ENCODE measurements at places on chromosomes 1 and 21.

GRCh38 chr1:170537798-170538503 is 6.0 kb downstream of the GORAB start:
- DNase-seq = no peak

- no peak for DNase-seq
Measured at GRCh38 chr1:114292194-114292593, 138.5 kb upstream of the SYT6 start.

DNA sequence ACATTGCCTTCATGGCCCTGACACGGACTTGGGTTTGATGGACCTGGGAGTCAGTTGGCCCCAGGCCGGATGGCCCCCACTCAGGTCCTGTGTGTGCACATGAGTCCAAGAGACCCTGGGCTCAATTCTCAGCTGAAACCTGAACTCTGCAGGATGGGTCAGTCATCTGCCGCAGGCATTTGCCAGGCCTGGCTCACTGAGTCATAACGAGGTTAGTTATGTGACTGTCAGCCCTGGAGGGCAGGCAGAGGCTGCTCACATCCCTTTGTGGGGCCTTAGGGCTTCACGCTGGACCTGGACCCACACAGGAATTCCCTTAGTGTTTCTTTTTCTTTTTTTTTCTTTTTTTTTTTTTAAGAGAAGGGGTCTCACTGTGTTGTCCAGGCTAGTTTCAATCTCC is 46.5 kb downstream of the PSMG1 start:
- DNase-seq = no peak

- DNase-seq = no peak
Measured at GRCh38 chr1:12636098-12636950, 7.6 kb upstream of the AADACL4 start.

DNA sequence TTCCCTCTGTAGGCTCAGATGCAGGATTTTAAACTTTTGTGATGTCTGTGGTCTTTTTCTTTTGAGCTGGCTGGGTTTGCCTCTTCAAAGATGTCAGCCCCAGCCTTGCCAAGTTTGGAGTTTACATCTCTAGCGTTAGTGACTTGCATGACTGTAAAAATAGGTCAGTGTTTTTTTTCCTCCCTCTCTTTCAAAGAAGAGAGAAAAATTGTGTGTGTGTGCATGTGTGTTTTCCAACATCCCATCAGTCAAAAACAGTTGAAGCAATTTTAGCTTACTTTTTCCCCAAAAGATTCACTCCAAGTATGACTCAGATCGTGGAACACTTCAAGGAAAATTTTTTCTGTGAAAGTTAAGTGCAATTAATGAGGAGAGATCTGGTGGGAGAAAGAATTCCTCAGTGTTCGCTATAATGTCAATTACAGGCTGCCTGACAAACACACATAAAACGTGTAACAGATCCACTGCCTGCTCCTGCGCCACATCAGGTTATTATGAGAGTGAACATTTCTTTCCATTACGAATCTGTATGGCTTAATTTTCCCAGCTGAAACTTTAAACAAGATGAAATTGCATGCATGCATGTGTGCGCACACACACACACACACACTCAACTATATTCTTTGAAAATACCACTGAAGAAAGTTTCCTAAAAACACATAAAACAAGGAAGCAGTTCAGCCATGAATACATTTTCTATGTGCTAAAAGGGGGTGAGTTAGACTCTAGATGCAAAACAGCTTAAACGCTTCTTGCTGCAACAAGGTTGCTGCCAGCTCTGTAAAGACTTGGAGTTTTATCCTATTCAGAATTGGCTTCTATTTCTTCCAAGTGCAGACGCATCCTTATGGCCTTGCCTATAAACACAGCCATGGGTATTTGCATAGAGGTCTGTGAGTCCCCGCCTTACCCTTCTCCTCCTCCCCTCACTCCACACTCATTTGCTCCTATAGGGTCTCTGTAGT is 55.5 kb downstream of the TLR5 start:
- DNase-seq = no peak

DNA sequence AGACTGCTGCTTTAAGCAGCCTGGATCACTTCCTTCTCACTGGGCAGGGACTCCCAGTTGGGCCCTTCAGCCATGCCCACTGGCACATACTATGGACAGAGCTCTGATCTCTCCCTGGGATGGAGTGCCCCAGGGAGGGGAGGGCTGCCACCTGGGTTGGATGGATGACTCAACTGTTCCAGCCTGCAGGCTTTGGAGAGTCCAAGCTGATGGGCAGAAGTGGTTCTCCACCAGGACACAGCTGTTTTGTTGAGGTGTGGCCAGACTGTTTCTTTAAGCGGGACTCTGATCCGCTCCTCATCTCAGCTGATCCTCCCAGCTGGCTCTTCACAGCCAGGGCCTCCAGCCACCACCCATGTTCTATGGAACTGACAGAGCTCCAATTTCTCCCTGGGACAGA is 166.9 kb downstream of the MAGI3 start:
- no peak for DNase-seq

- DNase-seq = no peak
Measured at GRCh38 chr1:17060306-17060749, 6.5 kb upstream of the SDHB start.

DNA sequence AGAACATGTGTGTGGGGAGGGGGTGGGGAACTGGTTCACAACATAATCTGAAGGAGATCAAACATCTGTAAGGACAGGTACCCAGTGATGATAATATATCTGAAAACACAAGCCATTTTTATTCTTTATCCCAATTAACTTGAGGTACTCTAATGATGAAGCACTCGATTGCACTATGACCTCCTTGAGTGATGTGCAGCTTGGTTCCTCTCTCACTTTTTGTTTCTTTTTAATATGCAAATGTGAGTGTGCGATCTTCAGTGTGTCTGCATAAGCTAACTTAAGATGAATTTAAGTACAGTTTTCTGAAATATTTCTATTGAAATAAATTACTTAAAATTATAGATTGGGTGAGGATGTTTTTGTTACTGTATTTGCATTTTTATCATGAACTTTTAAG is 50.6 kb upstream of the ANGPTL1 start:
- DNase-seq = no peak

- DNase-seq = no peak
Measured at GRCh38 chr1:29645586-29645985, 409.3 kb downstream of the PTPRU start.

- no peak for DNase-seq
Measured at GRCh38 chr1:48676822-48677221, 99.9 kb downstream of the BEND5 start.

GRCh38 chr1:206716870-206717673 is 32.4 kb downstream of the MAPKAPK2 start:
- no peak for DNase-seq

GRCh38 chr1:231093156-231093922 is 53.3 kb upstream of the FAM89A start:
- no peak for DNase-seq

GRCh38 chr1:32761253-32761877 is 55.8 kb downstream of the YARS1 start:
- DNase-seq = no peak

DNA sequence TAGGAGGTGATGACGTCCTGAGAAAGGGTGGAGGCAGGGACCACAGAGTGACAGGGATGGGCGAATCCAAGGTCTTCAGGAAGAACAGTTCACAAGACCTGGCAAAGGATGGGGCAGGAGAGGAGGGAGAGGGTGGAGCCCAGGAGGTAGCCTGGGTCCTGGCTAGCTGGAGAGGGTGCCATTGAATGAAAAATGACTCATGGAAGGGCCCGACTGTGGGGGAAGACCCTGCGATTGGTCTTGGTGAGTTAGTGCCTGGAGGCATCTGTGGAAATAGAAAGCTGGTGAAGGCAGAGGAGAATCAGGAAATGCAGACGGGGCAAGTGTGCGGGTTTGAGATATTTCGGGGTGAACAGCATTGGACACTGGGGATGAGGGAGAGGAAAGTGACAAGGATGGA is 60.3 kb upstream of the SLC45A1 start:
- DNase-seq = no peak

DNA sequence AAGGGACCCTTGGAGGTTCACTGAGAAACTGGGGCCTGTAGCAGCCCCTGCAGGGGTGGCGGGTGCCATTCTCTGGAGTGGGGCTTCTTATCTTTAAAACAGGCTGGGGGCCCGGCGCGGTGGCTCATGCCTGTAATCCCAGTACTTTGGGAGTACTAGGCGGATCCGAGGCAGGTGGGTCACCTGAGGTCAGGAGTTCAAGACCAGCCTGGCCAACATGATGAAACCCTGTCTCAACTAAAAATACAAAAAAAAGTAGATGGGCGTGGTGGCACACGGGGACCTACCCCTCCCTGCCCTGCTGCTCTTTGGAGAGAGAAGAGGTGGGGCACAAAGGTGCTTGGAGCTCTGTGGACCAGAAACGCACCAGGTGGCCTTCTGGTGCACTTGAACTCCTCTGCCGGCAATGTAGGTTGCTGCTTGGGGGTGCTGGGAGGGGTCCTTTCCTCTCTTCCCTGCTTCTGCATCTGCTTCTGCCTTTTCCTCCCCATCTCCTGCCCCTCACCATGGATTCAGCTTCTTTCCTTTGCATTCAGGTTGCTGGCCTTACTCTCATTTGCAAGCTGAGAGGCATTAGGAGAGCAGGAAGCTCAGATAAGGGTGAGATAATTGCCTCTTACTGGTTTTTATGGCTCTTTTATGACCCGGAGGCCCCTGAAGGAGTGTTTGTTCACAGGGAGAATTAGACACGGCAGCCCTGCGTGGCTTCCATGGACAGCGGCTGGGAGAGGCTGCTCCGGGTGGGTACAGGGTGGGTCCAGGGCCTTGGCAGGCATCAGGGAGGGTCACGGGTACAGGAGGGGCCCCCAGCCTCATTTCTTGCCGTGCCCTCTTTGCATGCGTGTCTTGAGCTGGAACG is 57.4 kb downstream of the ARHGEF10L start:
- no peak for DNase-seq

DNA sequence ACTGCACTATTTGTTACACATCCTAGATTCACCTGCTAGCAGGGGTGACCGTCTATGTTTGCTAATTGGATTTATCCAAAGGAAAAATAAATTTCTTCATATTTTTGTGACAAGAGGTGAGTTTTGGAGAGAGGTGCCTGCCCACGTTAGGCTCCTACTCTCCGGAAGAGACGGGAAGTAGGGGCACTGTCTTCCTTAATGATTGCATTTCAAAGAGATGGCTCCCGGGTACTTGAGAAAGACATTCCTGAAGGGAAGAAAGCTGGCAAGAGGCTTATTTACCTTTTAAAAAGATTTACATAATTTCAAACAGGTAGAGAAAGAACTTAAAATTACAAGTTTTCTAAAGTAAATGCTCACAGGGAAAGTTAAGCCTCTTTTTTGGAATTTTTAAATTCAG is 18.7 kb upstream of the IL19 start:
- DNase-seq = no peak

- no peak for DNase-seq
Measured at GRCh38 chr1:28056129-28056925, 32.1 kb downstream of the EYA3 start.

- DNase-seq = no peak
Measured at GRCh38 chr1:2609319-2610035, 22.9 kb downstream of the PRXL2B start.

GRCh38 chr1:22671999-22672398 is 19.0 kb downstream of the C1QB start:
- DNase-seq = no peak

- no peak for DNase-seq
Measured at GRCh38 chr1:181451661-181452230, 31.6 kb upstream of the CACNA1E start.

- DNase-seq = no peak
Measured at GRCh38 chr1:113423826-113424225, 33.5 kb downstream of the MAGI3 start.

DNA sequence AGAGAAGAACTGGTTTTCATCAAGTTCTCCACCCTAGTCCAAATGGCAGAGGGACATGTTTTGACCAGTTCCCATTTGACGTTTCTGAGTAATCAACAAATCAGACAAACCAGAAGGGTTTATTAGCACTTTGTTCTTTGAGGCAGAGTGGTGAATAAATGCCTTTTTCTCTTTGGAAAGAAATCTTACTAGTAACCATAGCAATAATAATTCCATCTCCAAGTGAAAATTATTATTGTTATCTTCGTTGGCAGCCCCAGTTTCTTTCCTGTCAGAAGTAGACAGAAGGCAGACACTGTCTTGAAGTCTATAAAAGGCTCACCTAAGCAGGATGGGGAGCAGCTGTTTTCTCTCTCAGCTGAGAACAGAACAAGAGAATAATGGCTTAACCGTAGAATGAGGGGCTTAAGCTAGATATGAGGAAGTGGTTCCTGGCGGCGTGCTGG is 391.6 kb downstream of the PBX1 start:
- no peak for DNase-seq

DNA sequence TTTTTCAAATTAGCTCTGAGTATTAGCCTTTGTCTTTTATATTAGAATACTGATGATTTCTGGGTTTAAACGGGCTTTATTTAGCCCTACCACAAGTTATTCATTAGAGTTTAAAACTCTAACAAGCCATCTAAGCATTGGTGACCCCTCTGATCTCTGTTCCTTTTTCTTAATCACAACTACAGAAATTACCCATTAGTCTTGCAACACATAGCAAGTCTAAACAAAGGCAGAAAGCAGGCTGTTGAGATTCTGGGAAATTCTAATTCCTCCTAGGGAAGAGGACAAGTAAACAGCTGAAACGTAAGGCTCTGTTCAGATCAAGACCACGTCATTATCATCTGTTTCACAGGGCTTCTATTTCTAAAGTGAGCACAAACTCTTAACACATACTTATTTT is 491.2 kb upstream of the ZRANB2 start:
- no peak for DNase-seq

DNA sequence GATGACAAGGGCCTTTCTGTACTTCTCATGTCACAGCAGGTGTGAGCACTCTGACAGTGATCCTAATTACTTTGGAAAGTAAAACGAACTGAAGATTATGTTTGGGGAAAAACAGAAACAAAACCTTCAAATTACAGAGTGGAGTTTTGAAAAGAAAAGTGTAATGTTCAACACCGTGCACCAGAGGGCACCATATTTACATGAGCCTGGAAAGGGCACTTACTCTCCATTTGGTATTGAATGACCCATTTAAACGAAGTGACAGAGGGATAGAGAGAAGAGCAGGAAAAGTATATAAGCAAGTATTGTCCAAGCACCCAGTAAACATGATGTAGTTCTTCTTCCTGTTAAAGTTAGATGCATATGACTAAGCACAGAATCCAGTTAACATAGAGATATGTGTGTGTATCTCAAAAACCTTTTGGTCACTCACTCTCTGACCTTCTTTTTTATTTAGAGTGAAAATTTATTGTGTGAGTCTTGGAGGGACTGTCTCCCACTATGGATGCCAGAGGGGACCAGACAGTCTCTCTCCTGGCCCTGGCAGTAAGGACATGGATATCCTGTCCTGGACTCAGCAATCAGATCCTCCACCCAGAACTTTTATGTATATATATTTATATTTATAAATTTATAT is 3.8 kb upstream of the RGSL1 start:
- DNase-seq = no peak

DNA sequence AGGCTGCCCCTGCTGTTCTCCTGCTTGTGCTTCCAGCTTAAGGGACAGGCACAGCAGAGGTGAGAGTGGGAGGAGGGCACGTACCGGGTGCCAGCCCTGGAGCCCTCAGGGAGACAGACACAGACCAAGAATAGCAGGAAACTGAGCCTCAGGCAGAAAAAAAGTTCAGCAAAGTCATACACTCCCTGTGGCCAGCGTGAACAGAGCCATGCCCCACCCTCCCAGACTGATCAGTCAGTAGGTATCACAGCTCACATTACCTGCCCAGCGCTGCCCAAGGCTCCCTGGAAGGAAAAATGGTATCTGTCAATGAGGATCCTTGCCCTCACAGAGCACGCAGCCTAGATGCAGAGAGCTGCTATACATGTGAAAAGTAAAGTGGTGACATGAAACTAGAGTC is 1.3 kb downstream of the UBL4B start:
- no peak for DNase-seq

GRCh38 chr1:156052862-156053767 is 483 bp downstream of the UBQLN4 start:
- no peak for DNase-seq

Measured in esophagus squamous epithelium (tissue), 5 donors.